ENCODE measurements at places on chromosomes 3 and 15.

DNA sequence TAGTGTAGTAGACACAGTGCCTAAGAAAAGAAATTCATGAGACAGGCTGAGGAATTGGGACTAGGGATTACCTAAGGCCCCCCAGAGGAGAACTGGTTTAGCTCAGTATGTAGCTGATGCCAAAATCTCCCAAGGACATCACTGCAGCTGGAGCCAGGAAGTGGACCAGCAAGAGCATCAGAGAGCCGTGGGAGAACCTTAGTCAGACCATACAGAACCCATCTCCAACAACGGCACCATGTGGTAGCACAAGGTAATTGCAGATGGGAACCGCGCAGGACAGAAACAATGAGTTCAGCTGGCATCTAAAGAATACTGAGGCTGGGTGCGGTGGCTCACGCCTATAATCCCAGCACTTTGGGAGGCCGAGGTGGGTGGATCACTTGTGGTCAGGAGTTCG is 81.7 kb downstream of the WNT5A start:
- no peak for DNase-seq

DNA sequence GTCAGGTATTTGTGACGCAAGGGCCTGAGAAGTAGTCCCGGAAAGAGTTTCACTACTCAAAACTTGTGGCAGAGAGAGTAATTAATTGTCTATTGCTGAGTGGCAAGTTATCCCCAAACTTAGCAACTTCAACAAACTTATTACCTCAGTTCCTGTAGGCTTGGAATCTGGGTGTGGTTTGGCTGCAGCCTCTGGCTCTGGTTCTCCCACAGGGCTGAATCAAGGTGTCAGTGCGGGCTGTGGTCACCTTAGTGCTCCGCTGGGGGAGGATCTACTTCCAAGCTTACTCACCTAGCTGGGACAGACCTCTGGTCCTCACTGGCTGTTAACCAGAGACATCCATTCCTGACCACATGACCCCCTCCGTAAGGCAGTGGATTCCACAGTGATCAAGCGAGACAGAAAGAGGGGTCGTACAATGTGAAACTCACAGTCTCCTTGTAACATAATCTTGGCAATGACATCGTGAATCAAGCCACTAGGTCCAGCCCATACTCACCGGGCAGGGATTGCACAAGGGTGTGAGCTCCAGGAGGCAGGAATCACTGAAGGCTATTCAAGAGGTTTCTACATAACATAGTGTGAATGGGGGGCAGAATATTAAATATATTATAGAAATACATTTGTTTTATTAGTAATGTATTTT is 138.3 kb downstream of the RYR3 start:
- DNase-seq: no peak

DNA sequence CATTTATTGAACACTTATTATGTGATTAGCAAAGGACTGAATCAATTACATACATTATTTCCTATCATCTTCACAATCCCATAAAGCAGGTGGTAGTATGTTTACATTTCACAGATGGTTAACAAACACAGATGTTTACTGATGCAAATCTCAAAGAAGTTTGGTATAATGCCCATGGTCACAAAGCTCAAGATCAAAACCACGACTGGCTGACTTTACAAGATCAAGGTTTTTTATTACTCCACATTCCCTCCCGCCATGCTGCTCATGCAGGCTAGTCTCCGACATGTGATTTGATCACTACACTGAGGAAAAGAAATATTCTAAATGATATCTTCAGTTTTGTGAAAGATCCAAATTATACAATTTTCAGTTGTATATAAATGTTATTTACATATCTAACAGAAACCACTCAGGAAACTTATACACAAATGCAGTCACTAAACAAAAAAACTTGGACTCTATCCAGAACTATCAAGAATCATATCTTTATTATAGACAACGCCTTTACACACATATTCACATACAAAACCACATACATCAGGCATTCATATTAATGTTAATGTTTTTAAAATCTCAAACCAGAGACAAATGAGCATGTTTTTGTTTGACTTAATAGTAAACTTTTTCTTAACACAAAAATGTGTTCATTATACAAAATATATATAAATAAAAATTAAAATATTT is 235.5 kb downstream of the SCAPER start:
- no peak for DNase-seq

DNA sequence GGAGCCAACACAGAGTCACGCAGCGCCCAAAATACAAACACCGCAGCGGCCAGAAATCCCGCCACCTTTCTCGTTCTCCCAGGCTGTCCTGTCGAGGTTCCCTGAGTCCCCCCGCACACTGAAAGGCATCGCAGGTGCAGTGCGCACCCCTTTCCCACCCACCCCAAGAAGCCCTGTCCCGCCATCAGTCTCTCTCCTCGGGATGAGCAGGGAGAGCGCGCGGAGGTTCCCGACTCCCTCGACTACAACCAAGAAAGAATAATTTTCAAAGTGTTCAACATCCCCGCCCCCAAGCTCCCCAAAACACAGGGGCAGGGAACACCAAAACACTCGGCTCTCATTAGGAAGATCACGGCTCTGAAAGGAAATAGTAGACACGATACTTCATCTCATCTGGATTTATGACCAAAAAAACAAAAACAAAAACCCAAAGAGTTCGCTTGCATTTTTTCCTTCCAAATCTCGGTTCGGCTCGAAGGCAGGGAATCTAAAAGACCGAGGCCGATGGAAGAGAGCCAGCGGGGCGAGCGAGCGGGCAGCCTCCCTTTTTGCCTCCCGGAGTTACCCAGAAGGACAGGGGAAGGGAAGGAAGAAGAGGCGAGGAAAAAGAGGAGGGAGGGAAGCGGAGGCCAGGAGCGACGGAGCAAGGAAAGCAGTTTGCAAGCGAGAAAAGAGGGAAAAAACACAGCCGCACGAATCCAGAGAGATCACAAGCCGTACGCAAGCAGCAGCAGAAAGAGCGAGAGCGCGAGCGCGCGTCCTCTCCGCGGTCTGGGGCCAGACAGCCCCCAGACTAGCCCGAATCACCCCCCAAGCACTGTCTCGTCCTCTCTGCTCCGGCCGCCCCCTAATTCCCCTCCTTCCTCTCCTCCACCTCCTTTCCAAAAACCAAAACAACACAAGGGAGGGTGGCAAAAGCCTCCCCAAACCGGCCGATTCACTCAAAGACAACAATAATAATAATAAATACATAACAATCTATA is 808 bp downstream of the BCL6 start:
- DNase-seq: no peak

DNA sequence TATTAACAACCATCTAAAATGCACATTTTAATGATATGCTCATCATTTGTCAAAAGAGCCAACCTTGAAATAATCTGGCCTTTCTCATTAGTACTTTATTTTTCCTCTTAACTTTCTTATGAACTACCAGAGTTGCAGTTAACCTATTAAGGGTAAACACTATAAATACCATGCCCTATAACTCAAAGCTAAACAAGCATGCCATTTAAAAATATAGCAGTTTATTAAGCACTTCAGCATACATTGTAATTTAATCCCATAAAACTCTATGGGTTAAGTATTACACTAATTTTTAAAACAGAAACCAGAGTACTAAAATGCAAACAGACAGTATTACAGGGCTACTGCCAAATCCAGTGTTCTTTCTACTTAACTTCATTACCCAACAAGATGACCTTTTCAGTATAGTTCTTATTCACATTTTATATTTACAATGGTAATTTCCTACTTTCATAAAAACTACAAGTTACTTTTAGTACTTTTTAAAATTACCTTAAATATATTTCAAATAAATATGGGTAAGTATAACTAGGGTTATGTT is 11.8 kb downstream of the NPTN start:
- DNase-seq: no peak

DNA sequence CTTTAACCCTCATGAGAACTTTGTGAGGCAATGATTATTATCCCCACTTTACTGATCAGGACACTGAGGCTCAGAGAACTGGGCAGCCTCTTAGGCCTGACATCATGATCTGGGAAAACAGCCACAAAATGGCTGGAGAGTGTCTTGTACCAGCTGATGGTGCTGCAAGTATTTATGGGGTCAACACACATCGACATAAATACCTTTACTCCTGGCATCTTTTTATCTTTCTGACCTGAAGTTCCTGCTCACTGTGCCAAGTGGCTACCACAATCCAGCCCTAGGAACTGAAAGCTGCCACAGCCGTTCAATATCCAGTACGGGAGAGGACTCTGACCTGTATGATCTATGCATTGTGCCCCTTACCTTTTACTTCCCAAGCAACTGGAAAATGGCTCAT is 29.2 kb upstream of the MUC13 start:
- no peak for DNase-seq

DNA sequence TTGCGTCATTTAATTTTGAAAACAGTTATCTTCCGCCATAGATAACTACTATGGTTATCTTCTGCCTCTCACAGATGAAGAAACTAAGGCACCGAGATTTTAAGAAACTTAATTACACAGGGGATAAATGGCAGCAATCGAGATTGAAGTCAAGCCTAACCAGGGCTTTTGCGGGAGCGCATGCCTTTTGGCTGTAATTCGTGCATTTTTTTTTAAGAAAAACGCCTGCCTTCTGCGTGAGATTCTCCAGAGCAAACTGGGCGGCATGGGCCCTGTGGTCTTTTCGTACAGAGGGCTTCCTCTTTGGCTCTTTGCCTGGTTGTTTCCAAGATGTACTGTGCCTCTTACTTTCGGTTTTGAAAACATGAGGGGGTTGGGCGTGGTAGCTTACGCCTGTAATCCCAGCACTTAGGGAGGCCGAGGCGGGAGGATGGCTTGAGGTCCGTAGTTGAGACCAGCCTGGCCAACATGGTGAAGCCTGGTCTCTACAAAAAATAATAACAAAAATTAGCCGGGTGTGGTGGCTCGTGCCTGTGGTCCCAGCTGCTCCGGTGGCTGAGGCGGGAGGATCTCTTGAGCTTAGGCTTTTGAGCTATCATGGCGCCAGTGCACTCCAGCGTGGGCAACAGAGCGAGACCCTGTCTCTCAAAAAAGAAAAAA is 1.2 kb downstream of the B2M start:
- peak; percentile 84 for DNase-seq

- no peak for DNase-seq
Observed at GRCh38 chr15:71600237-71600636, 210.1 kb upstream of the NR2E3 start.

DNA sequence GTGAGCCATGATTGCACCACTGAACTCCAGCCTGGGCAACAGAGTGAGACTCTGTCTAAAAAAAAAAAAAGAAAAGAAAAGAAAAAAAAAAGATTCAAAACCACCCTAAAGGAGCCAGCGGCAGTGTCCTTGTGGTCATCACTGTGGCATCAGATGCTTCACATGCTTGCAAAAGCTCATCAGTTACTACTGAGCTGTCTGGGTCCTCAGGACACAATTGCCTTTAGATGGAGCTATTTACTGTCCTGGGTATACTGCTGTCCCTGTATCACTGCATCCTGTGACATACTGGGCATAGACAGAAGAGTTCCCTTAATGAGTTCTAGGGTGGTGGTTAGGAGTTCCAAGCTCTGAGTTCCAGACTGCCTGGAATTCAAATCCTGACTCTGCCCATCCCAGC is 85.8 kb downstream of the LINGO1 start:
- no peak for DNase-seq

DNA sequence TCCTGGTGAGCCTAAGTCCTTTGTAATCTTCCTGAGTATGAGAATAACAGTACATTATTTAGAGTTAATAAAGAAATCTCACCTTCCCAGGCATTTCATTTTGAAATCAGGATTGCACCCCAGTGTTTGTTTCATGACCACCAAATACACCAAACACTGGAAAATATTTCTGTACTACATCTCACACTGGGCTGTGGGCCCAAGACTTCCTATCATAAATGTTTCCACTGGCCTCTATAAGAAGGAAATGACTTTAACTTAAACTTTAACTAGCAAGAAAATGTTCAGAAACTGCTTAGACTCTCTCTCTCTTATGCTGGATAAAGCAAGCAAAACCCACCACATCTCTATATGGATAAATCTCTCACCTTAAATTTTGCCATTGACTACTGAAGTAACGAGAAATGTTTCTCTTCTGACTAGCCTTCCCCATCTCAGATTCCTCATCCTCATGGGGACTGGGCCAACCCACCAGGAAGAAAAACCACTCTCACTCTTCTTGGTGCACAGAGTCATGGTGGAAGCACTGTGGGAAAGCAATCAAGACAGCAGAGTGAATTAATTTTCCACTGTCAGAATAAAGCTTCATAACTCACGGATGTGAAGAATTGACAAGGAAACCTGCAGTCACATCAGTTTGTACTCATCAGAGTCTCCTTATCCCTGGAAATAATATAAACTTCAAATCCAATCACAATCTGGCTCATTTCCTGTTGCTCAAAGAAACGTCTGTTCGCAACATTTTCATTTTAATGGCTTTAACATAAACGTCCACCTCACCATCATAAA is 859.6 kb downstream of the EPHA3 start:
- no peak for DNase-seq

Measured in fibroblast of the conjunctiva (primary cell).